ENCODE measurements at places on chromosomes 12 and 14.

DNA sequence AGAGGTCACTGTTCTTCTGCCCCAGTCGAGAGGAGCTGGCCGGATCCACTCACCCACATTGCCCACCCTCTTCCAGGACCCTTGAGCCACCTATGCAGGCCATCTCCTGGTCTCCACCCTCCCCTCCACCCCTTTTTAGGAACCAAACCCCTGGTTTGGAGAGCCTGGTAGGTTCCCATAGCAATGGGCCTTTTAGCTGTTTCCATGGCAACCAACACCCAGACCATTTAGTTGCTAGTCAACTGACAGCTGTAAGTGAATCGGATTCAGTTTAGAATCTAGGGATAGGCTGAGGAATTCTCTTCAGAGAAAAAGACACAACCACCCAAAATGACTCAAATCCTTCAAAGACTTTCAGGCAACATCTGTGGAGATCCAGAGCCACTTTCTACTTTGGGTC lies 16.5 kb downstream of the NPC2 start:
- DNase-seq: no peak

- no peak for DNase-seq
Observed at GRCh38 chr14:87935081-87935828, 57.7 kb downstream of the GALC start.

DNA sequence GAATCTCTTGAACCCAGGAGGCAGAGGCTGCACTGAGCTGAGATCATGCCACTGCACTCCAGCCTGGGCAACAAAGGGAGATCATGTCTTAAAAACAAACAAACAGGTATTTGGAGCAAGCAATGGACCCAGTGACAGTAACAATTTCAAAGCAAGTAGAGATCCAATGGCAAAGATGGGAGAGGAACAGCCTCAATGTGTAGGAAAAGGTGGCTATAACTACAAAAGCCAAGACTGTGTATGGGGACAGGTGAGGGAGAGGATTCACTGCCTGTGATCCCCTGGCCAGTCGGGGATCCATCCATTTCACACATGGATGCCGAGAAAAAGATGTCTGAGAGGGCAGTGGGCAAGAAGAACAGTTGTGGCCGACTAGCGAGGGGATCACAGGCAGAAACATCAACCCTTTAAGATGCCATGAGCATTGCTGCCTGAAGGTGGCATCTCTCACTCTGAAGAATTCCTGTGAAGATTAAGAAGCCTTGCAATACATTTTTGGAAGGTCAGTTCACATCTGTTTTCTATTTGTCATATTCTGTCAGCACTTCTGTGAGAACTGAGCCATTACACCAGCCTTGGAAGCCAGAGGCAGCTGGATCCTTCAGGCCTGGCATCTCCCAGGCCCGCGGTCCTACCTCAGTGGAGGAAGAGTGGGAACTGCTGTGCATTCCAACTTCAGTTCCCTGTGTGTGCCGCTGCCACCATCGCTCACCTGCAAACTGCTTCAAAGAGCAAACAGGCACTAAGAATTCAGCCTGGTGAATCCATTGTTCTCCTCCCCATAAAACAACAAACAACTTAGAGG lies 54.5 kb upstream of the FRS2 start:
- peak; percentile 71 for DNase-seq

GRCh38 chr12:50635364-50635763 lies 128.5 kb upstream of the ATF1 start:
- DNase-seq: no peak

GRCh38 chr14:68568907-68569897 lies 223.7 kb downstream of the ZFP36L1 start:
- DNase-seq: peak; percentile 61

GRCh38 chr14:55846826-55847446 lies 266.9 kb downstream of the KTN1 start:
- no peak for DNase-seq

GRCh38 chr12:15545334-15545733 lies 223.0 kb downstream of the PTPRO start:
- DNase-seq: no peak

- DNase-seq: no peak
Observed at GRCh38 chr12:5503774-5504173, 71.9 kb downstream of the NTF3 start.

GRCh38 chr14:75339059-75339458 lies 60.4 kb downstream of the FOS start:
- DNase-seq: no peak

- DNase-seq: no peak
Observed at GRCh38 chr14:101380940-101381339, 180.4 kb upstream of the DIO3 start.

GRCh38 chr14:40053416-40053815 lies 621.2 kb upstream of the FBXO33 start:
- DNase-seq: no peak

- no peak for DNase-seq
Observed at GRCh38 chr12:66242311-66242710, 53.3 kb downstream of the IRAK3 start.

DNA sequence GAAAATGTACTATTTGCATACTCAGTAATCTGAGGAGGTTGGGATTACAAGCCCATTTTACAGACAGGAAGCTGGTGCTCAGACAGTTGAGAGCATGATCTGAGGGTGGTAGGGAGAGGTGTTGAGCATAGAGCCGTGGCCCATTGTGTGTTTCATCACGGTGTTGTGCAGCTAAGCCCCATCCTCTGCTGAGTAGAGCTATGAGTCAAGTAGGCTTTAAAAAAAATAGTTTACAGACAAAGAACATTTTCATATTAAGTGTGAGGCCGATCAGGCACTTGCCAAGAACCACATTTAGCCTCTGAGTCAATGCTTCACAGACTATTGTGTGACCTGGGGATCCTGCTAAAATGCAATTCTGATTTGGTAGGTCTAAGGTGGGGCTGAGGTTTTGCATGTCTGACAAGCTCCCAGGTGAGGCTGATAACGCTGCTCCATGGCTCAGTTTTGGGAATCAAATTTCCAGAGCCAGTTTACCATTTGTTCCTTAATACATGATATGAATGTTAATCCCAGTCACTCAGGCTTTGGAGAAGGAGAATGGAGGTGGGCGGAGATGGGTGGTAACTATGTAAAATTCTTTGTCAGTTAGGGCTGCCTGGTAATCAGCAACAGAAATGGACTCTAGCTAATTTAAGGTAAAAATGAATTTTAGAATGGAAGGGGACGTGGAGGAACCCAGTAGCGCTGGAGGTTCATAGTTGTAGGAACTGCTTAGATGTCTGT lies 22.2 kb downstream of the ZNF664 start:
- DNase-seq: no peak

DNA sequence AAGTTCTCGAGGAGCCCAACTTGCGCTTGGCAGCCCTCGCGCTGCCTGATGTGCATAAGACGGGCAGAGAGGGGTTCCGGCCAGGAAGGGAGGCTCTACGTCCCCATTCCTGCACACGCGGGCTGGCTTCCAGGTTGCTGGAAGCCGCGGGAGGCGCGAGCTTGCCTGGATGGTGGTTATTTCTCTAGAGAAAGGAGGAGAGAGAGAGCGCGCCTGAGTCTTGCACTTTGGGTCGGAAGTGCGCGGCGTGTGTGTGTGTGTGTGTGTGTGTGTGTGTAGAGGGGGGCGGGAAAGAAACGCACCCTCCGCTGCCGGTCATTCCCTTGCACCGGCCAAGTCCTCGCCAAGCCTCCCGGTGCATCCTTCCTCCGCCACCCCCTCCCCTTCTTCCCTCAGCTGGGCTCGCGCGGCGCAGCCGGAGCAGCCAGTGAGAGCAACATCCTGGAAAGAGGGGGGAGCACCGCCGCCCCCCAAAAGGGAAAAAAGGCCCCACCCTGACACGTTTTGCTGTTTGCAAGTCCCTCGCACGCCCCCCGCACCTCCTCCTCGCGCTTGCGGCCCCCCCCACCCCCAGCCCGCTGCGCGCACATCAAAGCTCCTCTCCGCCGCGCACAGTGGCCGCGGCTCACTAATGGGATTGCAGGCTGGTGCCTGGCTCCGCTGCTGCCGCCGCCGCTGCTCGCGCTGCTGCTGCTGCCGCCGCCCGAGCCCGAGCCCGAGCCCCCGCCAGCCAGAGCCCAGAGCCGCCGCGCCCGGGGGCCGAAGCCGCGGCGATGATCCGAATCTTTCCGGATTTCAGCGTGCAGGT lies 4.4 kb upstream of the NPAS3 start:
- peak; percentile 77 for DNase-seq

- DNase-seq: no peak
Observed at GRCh38 chr14:61041704-61042103, 60.7 kb downstream of the SLC38A6 start.

All from globus pallidus (tissue), 1 donor.